ENCODE measurements at places on chromosomes 13 and 19. TPM values are rescaled to one million over a fixed set of nuclear protein-coding genes. Genes with fewer than 3 reads are reported as not detected.
A peak's percentile ranks its signal among the peaks of the same experiment; 100 is the strongest.

DNA sequence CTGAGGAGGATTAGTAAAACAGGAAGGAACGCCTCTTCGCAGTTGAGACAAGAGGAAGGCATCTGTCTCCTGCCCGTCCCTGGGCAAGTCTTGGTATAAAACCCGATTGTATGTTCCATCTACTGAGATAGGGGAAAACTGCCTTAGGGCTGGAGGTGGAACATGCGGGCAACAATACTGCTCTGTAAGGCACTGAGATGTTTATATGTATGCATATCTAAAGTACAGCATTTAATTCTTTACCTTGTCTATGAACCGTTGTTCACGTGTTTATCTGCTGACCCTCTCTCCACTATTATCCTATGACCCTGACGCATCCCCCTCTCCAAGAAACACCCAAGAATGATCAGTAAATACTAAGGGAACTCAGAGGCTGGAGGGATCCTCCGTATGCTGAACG is 722 bp upstream of the TIMM50 start:
- peak overlapping the region; percentile 83 for H3K4me3 ChIP-seq
- H3K36me3 ChIP-seq: peaks cover 17% of the 10 kb centered on the region
- no peak for DNase-seq
- H3K27me3 ChIP-seq: no peaks in the 10 kb centered on the region

DNA sequence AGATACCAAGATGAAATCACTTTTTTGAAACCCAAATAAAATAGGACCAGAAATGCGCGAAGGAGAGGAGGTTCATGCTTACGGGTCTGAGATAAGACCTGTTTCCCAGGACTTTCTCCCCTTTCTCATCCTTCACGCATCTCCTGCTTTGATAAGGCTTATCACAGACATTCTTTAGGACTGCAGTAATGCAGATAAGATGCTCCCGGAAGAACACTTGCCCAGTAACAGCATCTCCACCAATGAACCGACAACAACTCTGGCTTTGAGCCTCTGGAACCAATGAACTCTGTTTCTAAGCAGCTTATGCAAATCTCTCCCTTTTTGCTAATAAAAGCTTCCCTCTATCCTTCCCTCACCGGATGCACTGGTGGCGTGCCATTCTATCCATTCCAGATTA is 783.4 kb upstream of the ARGLU1 start:
- no peak overlapping the region for H3K27ac ChIP-seq
- H3K27me3 ChIP-seq: no peaks in the 10 kb centered on the region
- no peak overlapping the region for H3K4me3 ChIP-seq
- no peaks in the 10 kb centered on the region for H3K4me1 ChIP-seq

- peaks cover 7% of the 10 kb centered on the region for H3K27me3 ChIP-seq
- H3K4me3 ChIP-seq: no peak overlapping the region
- H3K4me1 ChIP-seq: peaks cover 29% of the 10 kb centered on the region
- no peak overlapping the region for H3K27ac ChIP-seq
- no peaks in the 10 kb centered on the region for H3K36me3 ChIP-seq
- DNase-seq: peak; percentile 40
Measured at GRCh38 chr19:6718741-6719539, 1.5 kb downstream of the C3 start.

Gene ZNF98
- total RNA-seq: not detected

GRCh38 chr13:73364736-73365135 is 305.9 kb downstream of the KLF5 start:
- peaks cover 1% of the 10 kb centered on the region for H3K27me3 ChIP-seq
- no peaks in the 10 kb centered on the region for H3K36me3 ChIP-seq
- no peak overlapping the region for H3K27ac ChIP-seq
- DNase-seq: no peak

Gene MBD3L2
- total RNA-seq: not detected
